MM.1S (cell line): ENCODE measurements at places on chromosomes 11 and 22.

DNA sequence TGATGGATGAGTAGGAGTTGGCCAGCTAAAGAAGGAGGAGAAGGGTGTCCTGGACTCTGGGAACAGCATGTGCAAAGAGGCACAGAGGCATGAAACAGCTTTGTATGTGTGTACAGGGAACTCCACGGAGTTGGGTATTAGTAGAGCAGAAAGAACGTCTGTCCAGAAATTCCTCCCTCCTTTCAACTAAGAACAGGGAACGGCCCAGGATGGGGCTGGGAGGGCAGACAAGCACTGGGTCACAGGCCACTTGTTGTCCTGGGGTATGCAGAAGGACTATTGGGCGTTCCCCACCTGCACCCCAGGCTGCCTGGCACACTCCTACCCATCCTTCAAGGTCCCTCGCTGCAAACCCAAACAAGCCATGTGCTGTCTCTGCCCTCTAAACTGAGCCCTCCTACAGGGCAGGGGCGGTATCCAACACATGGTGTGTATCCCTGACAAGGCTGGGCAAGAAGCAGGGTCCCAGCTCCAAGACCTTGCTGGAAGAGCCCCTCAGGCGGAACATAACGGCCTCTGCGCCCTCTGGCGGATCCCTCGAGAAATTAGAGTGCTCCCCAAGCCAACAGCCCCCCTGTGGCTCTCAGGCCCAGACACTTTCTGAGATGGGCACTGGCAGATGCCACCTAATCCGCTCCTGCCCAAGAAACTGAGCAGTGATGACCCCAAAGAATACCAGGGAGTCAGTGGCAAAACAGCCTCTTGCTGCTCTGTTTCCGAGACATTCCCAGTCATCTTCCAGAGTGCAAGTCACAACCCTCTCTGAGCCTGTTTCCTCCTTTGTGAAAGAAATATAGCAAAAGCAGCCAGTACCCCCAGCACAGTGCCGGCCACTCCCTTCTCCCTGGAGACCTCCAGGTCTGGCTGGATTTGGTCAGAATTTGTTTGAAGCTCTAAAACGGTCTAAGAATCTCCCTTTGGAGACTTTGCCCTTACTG is 1.6 kb upstream of the ELFN2 start:
- DNase-seq: peak; percentile 33

GRCh38 chr11:95695181-95695580 is 94.4 kb downstream of the FAM76B start:
- DNase-seq: no peak

DNA sequence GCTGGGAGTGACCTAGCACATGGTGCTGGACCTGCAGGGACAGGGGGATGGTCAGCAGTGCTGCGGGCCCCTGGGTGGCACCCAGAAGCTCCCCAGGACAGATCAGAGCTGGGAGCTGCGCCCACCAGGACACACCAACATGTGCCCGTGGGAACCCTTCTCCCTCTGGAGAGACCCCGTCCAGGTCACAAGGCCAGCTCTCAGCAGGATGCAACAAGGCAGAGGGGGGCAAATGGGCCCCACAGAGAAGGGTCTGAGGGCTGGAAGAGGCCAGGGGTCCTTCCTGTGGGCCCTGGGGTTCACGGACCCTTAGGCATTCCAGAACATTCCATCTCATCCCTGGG is 6.2 kb downstream of the DUSP8 start:
- DNase-seq: no peak

DNA sequence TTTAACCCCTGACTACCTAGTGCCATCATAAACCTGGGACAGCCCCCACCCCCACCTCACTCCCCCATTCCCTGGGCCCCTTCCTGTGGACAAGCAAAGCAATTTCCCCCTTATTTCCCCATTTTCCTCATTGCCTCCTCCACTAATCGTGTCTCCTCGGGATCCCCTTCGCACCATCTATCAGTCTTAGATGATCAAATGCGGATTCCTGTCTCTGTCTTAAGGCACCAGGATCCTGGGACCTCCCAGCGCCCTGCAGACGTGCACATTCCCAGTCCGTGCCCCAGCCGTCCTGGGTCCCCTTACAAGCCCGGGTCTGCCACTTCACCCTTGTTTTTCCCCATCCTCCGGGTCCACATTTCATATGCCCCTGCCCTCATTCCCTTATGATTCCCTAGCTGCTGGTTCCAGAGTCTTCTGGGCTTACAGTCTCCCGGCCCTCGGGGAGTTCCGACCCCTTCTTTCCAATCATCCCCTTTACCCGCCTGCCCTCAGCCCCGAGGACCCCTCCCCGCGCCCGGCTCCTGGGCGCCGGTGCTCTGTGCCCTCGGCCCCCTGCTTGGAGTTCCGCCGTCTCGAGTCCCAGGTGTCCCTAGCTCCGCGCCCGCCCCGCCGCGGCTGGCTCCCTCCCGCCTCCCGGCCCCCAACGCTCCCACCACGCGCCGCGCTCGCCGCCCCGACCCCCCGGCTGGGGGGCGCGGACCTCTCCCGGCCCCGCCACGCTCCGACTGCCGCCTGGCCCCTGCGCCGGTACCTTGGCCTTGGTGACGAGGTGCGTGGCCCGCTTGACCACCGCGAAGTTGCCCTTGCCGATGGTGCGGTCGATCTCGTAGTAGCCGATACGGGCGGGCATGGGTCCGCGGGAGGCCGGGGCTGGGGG is 599 bp downstream of the SIK3 start:
- DNase-seq: peak; percentile 25

DNA sequence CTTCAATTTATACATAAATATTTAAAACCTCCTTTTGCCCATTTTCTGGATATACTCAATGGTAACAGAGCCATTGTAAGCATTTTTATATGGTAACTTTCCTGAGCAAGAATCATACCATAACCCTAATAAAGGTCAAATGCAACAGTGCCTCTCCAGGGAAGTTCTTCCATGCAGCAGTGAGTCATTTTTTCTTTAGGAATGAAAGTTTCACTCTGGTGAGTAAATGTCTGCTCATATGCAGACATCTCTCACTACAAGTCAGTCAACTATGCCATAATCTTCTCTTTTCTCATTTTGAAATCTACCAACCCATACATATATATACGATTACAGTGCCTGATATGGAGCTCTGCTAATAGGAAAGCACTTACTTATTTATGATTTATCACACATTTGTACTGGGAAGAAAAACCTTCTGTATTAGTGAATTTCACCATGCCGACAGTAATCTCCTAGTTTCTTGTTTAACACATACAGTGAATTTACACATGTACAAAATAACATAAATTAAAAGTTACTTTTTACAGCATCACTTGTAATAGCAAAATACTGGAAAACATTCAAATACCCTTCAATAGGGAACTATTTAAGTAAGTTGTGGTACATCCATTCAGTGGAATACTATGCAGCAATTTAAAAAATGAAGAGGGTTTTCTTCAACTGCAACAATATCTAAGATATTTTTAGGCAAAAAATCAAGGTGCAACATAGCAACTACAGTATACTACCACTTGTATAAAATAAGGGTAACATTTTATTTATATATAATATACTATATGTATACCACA is 16.0 kb downstream of the STK33 start:
- DNase-seq: no peak

DNA sequence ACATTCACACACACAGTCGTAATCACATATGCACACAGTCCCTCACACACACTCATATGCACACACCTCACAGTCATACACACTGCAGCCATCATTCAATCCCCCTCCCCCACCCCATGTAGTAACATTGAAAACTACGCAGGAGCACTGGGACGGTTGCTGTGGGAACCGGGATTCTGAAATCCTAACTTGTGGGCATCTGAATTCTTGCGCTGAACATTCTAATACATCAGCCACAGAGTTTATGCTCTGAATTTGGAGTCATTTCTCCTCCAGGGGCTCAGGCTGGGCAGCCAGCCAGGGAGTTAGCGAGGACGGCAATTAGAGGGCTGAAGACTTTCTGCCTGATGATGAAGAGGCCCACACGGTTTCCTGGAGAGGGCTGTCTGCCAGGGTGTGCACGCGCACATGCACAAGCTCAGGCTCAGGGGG is 32.7 kb downstream of the CD6 start:
- DNase-seq: no peak

DNA sequence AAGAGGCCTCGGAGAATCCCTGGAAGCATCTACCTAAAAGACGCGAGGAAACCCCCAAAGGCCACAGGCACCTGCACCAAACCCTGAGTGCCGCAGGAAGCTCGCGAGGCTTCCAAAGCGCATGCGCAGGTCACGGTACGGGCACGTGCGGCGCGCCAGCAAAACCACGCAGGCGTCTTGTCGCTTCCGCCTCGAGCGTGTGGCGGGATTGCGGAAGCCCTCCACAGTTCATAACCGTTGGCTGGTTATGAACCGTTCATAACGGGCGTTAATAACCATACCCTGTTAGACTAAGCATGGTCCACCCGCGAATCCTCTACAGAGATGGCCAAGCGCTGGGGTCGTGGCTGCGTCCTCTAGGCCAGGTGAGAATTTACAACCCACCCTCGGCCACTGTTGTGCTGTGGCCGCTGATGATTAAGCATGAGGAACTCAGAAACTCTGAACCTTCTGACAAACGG is 46.4 kb downstream of the MORC2 start:
- DNase-seq: no peak

DNA sequence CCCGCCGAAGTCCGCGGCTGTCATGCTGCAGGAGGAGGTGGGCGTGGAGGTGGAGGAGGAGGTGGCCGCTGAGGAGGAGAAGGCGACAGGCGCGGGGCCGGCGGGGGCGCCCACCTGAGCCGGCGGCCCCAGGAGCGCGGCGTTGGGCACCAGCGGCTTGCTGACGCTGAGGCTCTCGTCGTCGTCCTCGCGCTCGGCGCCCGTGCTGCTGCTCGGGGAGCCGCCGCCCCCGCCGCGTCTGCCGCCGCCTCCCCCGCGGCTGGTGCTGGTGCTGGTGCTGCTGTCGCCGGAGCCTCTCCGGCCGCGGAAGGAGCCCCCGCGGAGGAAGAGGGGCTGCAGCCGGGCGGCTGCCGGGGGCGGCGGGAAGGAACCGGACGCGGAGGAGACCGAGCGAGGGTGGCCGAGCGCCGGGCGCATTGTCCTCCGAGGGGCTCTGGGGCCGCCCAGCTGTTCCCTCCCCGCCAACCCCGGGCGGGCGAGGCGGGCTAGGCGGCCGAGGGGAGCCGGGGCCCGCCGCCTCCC is 388 bp downstream of the TMEM121B start:
- no peak for DNase-seq

- DNase-seq: peak; percentile 81
Observed at GRCh38 chr22:29245626-29246385, 22.0 kb downstream of the RHBDD3 start.

DNA sequence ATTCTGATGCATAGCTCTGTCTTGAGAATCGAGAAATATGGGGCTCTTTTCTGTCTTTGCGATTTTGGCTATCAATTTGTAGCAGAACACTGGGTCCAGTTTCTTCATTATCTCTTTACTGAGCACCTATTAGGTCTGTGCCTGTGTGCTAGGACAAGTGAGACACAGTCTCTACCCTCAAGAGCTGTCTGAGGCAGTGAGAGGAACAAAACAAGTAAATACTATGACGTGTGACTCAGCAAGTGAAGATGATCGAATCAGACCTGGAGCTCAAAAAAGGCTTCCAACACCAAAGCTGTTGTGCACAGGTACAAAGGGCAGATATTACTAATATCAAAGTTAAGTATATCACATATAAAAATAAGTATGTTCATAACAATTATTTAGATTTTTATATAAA is 52.4 kb downstream of the LGR4 start:
- no peak for DNase-seq

GRCh38 chr22:23180893-23181720 is 798 bp downstream of the BCR start:
- peak; percentile 42 for DNase-seq

GRCh38 chr11:110777775-110778174 is 65.5 kb upstream of the ARHGAP20 start:
- DNase-seq: no peak

DNA sequence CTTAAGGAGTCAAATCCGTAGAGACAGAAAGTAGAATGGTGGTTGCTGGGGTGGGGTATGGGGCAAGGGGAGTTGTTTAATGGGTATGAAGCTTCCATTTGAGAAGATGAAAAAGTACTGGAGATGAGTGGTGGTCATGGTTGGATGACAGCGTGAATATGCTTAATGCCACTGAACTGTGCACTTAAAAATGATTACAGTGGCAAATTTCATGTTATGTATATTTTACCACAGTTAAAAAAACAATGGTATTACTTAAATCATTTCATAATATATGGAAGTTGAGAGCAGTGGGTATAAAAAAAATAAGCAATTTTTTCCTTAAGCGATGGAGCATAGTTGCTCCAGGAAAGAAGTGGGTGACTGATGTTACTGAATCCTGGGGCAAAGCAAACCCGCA is 67.1 kb downstream of the C22orf31 start:
- no peak for DNase-seq

- DNase-seq: no peak
Observed at GRCh38 chr11:114606003-114606801, 10.6 kb upstream of the NXPE4 start.

- DNase-seq: no peak
Observed at GRCh38 chr22:19753090-19753842, 7.3 kb upstream of the TBX1 start.

GRCh38 chr11:98434296-98434695 is 586.5 kb upstream of the CNTN5 start:
- no peak for DNase-seq

DNA sequence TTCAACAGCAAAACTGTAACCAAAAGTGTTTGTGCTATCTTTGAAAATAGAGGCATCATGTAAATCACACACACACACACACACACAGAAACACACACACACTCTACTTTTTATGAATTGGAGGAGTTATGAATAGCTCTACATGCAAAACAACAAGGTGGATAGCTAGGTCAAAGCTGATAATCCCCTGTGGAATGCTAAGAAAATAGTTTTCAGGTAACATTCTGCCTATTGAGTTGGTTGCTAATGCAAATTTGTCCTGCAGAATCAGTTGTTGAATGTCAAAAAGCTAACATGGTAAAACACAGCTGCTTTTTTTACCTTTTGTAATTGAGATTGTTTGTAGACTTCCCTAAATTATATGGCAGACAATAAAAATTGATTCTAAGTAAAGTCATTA is 1658.4 kb upstream of the RAG2 start:
- no peak for DNase-seq

- peak; percentile 50 for DNase-seq
Observed at GRCh38 chr11:128832121-128832497, 35.0 kb downstream of the KCNJ1 start.

- peak; percentile 17 for DNase-seq
Observed at GRCh38 chr22:33247758-33248157, 189.6 kb upstream of the SYN3 start.

DNA sequence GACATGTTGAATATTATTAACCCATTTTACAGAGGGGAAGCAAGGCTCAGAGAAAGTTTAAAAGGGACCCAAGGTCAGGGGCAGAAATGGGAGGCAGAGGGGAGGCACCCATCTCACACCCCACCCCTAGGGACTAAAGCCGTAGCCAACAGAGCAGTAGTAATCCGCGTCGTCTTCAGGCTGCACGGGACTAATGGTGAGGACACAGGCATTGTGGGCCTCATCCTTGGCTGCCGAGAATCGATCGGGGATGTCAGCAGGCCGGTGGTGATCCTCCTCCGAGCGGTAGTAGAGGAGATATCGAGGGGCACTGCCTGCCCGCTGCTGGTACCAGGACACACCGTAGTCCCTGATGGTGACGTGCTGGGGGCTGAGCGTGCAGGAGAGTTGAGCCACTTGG is 1.5 kb downstream of the VPREB3 start:
- DNase-seq: no peak
